ENCODE measurements at places on chromosomes 1 and 21.

DNA sequence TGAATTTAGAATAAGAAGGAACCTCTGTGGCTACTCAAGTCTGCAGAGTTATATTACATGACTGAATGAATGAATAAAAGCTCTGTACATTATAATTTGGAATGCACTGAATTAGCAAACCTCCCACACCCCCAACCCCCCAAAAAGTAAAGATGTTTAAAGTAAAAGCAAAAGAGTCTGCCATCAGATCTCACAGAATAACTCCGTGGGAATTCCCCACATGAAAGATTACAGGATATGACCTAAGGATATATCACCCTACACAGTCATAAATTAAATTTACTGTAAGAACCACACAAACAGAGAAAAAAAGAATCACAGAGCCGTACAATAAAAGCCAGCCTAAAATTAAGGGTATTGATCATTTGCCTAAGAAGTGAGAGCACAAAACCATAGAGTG is 587.3 kb downstream of the PTPRC start:
- no peak for DNase-seq

DNA sequence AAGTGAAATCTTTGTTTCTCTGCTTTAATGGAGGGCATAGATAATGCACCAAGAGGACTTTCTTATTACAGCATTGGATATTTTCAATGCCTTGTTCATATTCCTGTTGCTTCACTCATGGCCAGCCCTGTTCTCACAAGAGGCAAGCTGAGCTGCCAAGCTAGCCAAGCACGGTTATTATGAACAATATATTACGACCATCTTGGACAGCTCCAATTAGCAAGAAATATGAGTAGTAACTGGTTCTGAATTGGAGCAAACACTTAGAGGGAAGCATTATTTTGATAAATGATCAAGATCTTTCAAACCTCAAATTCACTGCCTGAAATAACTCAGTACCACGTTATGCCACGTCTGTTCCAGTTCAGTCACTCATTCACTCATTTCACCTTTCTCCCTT is 159.8 kb downstream of the SETD4 start:
- DNase-seq: peak; percentile 55

- no peak for DNase-seq
Observed at GRCh38 chr1:63981408-63981773, 207.6 kb downstream of the ROR1 start.

DNA sequence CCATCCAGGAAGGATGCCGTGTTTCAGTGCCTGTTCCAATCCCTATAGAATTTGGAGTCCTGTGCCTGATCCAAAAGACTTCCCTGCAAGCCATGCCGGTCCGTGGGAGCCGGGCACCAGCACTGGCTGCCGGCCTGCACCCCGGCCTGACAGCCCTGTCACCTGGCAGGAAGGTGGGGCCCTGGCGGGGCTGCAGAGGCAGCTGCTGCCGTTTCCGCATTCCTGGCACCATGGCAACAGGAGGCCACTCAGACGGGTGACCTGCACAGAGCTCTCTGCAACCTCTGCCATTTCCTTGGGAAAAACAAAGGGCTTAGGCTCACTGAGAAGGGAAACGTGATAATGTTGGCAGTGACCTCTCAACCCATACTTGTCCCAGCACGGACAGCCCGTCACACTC is 63.2 kb upstream of the TMEM51 start:
- DNase-seq: no peak

GRCh38 chr1:86015375-86015774 is 141.2 kb downstream of the COL24A1 start:
- no peak for DNase-seq

DNA sequence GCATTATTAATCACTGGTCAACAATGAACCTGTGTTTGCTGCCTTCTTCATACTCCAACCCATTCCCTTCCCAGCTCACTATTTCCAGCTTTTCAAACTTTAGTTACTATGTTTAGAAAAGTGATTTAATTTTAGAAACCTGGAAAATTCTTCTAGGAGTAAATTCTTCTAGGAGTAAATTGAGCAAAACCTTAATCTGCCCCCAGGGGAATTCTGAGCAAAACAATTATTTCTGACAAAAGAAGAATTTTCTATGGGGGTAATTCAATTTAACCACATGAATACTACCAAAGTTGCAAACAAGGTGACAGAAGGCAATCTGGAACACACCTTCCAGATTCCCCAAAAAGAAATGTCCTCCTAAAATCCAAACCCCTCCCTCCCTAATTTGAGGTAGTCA is 1.8 kb downstream of the LUZP1 start:
- no peak for DNase-seq

GRCh38 chr1:192984080-192984479 is 75.1 kb downstream of the UCHL5 start:
- DNase-seq: no peak
